ENCODE measurements at places on chromosomes 12 and 14. TPM values are rescaled to one million over a fixed set of nuclear protein-coding genes. Genes with fewer than 3 reads are reported as not detected.

The HOXC6 gene
- 3.2 TPM for polyA plus RNA-seq

The SPX gene
- polyA plus RNA-seq, result 13.5 TPM

The ERP27 gene
- 3.0 TPM for polyA plus RNA-seq

The SDR9C7 gene
- not detected for polyA plus RNA-seq

The GOLGA5 gene
- 36.7 TPM for polyA plus RNA-seq

The A2M gene
- 1,621 TPM for polyA plus RNA-seq

The KNTC1 gene
- 64.7 TPM for polyA plus RNA-seq

The CACNA1C gene
- 11.9 TPM for polyA plus RNA-seq

The TBX3 gene
- polyA plus RNA-seq, result 106 TPM

The TAS2R13 gene
- polyA plus RNA-seq, result 0.59 TPM

The MYO1H gene
- 0.93 TPM for polyA plus RNA-seq

The CDCA3 gene
- 29.5 TPM for polyA plus RNA-seq

The RAPGEF3 gene
- polyA plus RNA-seq, result 16.7 TPM

The BEGAIN gene
- 1.2 TPM for polyA plus RNA-seq

The NR4A1 gene
- polyA plus RNA-seq, result 91.4 TPM

The TAS2R9 gene
- polyA plus RNA-seq, result not detected

The SAMD15 gene
- 5.7 TPM for polyA plus RNA-seq

The SLCO1B1 gene
- polyA plus RNA-seq, result not detected

The CYP27B1 gene
- polyA plus RNA-seq, result 3.4 TPM

The C12orf60 gene
- polyA plus RNA-seq, result 2.6 TPM

The TRPV4 gene
- 3.4 TPM for polyA plus RNA-seq

The AQP5 gene
- polyA plus RNA-seq, result 6.3 TPM

The RAB2B gene
- 58.1 TPM for polyA plus RNA-seq

The RFLNA gene
- 2.5 TPM for polyA plus RNA-seq

The LETMD1 gene
- polyA plus RNA-seq, result 120 TPM

The MYRFL gene
- 0.76 TPM for polyA plus RNA-seq

The AMIGO2 gene
- 3.1 TPM for polyA plus RNA-seq
